ENCODE measurements at places on chromosomes 6 and 20.

DNA sequence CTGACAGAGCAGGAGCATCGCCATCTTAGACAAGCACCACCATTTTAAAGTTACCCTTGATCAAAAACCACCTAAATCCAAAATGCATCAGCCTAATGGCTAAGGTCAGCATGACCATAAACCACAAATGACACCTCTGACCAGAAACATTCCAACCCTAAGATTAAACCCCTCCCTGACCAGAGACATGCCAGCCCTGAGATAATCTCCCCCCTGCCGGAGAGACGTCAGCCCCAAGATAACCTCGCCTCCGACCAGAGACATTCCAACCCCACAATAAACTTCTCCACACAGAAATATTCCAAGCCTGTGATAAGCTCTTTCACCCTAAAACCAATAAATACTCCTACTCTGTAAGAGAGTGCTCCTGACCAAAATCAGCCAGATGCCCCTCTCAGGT is 53.5 kb downstream of the PXDC1 start:
- DNase-seq: no peak

GRCh38 chr6:140209775-140210174 is 835.3 kb upstream of the CITED2 start:
- DNase-seq: no peak

DNA sequence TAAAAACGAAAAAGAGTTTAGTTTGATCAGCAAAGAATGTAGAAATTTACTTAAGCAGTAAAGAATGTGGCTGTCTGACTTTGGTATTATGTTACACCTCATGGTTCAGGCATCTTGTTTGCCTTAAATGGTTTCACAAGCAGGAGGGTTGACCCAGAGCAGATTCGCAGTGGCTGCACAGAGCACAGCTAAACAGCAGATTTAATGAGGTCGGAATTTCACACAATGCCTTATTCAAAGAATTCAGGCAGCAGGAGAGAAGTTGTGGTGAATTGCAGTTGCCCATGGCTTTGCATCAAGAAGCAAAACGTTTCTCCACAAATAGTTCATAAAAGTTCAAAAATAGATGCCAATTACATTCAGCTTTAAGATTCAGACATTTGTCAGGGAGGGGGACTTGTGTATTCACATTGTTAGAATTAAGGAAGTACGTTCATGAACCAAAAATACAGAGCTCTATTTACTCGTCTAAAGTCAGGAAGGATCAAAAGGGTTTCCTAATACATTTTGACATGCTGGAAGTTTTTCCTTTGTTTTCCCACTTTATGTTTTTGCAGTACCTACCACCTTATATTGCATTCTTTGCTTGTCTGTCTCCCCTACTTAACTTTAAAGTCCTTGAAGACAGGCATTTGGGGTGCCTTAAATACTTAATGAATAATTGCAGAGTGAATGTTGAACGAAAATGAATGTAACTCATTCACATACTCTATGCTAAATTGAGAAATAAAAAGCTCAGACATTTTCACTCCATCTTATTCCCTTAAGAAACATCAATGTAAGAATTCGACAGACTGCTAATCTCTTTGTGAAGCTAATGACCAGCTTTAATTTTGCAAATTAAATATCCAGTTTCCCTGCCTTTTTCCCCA is 1163.6 kb upstream of the CITED2 start:
- DNase-seq: no peak

DNA sequence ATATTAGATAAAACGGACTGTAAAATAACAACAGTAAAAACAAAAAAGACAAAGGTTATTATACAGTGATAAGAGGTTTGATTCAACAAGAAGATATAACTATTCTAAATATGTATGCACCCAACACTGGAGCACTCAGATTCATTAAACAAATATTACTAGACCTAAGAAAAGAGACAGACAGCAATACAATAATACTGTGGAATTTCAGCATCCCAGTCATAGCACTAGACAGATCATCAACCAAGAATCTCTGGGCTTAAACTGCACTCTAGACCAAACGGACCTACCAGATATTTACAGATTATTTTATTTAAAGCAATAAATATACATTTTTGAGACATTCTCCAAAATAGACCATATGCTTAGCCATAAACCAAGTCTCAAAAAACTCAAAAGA is 263.8 kb downstream of the C6orf118 start:
- no peak for DNase-seq

- no peak for DNase-seq
Measured at GRCh38 chr6:109316909-109317308, 65.4 kb downstream of the CD164 start.

All from head of caudate nucleus (tissue), 42 donors.